Right ventricle myocardium superior (tissue), 1 donor: ENCODE measurements at places on chromosomes 1 and 21. TPM values are rescaled to one million over a fixed set of nuclear protein-coding genes. Genes with fewer than 3 reads are reported as not detected.

DNA sequence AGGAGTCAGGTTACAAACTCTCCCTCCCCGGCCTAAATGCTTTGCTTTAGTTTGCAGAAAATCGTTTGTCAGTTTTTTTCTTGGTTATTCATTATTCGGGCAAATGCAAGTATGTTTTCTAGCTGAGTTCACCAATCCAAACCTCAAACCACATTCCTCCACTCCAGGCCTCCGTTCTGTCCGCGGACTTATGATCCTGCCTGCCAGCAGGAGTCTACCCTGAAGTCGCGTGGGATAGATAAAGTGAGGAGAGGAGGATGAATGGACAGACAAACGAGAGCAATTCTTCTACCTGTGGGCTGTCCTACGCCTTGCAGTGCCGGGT, 1.3 kb downstream of the ADAMTS1 start:
- no peak for DNase-seq

- DNase-seq = peak; percentile 60
These were observed 3.8 kb downstream of the ZNF672 start for GRCh38 chr1:248841702-248842395.

DNA sequence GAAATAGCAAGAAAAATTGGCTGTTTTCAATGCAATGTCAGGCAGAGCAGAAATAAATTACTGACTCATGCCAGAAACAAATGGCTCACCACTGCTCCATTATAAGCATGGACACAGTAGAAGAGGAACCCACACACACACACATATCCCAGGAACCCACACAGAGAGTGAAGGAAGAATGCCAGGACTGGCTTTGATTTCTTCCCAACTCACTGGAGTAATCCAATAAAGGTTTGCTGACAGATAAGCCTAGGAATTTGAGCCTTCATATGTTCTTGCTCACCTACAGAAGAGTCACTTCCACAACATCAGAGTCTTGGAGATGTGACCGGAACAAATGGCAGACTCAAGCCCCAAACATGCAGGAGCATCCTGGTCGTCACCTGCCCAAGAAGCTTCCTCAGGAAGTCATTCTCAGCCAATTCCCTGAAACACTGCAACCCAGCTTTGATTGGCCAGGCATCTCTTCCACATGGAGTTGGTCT, 2.2 kb downstream of the SH3BP5L start:
- no peak for DNase-seq

SUSD4 gene
- total RNA-seq = 5.8 TPM

- no peak for DNase-seq
These were observed 13.0 kb downstream of the BATF3 start for GRCh38 chr1:212686591-212686990.

DNA sequence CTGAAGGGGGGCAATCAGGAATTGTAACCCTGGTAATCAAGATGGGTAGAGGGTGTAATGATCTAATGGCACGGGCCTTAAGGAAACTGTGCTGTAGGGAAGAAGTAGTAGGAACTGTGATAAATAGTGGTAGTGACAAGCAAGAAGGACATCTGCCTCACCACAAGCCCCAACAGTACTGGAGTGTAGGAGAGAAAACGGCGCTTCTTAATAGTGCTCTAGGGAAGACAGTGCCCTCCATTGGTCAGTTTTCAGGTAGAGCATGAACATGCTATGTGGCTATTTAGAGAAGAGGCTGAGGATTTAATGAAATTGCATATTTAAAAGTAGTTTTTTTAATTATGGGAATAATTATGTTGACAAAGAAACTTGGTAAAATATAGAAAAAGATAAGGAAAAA, 32.2 kb downstream of the SLC30A7 start:
- DNase-seq = no peak

CCDC17 gene
- total RNA-seq = 1.0 TPM

GRCh38 chr21:32425628-32426027, 13.1 kb downstream of the EVA1C start:
- no peak for DNase-seq

- no peak for DNase-seq
These were observed 19.0 kb upstream of the ABCG1 start for GRCh38 chr21:42199868-42200463.

ADAMTSL4 gene
- 64.4 TPM for total RNA-seq

GRCh38 chr21:42750737-42751530, 97.5 kb downstream of the PDE9A start:
- DNase-seq = no peak
